Activated naive CD4-positive, alpha-beta T cell (primary cell): ENCODE measurements at places on chromosomes 1 and 21.

DNA sequence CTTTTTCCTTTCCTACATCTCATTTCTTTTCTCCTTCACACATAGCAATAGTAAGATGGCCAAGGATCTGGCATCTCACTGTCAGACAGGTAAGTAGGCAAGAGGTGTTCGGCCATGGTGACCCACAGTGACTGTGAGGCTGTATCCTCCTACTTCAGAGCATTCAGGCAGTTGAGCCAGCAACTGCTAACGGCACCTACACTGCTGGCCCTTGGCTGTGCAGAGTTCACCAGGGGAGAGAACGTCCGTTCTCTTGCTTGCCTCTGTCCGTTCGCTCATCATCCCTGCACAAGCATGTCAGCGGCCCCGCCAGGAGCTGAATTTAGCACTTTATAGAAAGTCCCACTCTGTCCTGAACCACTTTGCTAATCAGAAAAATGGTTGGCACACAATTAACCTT, 113.6 kb downstream of the GREM2 start:
- DNase-seq = no peak

DNA sequence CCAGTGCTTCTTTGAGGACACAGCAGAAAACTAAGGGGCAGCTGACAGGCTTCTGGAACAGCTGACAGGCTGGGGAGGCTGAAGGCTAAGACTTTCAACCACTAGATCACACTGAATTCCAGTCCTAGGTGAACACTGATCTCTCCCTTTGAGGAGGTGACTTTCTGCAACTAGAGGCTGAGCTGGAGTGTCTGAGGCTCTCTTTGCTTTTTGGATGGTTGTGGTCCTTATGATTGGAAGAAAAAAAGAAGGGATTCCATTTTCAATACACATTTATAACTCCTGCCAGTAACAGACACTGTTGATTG, 1.4 kb downstream of the IL6R start:
- DNase-seq = no peak

DNA sequence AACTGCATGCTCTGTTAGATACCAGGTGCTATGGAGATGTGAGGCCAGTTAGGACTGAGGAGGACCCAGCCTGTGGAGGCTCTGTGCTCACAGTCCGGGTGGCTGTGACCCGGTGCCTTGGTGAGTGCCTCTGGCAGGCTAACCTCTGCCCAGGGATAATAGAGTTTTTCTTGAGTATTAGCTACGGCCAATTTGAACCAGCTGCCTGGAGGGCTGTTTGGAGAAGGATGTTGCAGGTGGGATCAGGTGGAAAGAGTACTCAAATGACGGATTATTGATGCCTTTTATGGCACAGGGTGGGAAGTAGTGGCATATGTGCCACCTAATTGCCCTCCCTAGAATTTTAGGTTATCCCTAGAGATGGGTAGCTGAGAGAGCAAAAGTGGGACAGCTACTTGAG, 182.7 kb downstream of the GRIK3 start:
- no peak for DNase-seq

- DNase-seq = no peak
Measured at GRCh38 chr1:155942578-155943141, 1.2 kb downstream of the RXFP4 start.

- DNase-seq = peak; percentile 63
Measured at GRCh38 chr1:221712776-221713431, 29.0 kb downstream of the DUSP10 start.

- no peak for DNase-seq
Measured at GRCh38 chr1:161175771-161176453, 1.4 kb downstream of the B4GALT3 start.

GRCh38 chr1:8448911-8449661, 131.2 kb downstream of the SLC45A1 start:
- DNase-seq = no peak
